ENCODE measurements at places on chromosomes 3 and 15.

GRCh38 chr15:22262613-22263020 is 182.3 kb downstream of the OR4M2 start:
- no peak for DNase-seq

DNA sequence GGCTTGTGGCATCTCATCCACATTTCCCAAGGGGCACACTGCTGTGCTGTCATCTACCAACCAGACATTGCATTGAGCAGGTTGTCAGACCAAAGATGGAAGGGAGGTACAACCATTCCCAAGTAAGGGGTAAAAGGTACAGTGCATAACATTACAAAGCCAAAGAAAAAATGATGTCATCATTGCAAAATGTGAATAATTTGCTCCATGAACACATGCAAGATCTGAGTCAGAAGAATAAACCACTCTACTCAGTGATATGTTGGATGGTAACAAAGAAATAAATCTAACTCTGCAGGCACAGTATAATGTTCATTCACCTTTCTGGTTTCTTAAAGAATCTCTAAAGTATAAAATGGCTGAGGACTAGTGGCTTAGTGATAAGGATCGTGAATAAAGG is 202.7 kb downstream of the MAGI1 start:
- DNase-seq = no peak

DNA sequence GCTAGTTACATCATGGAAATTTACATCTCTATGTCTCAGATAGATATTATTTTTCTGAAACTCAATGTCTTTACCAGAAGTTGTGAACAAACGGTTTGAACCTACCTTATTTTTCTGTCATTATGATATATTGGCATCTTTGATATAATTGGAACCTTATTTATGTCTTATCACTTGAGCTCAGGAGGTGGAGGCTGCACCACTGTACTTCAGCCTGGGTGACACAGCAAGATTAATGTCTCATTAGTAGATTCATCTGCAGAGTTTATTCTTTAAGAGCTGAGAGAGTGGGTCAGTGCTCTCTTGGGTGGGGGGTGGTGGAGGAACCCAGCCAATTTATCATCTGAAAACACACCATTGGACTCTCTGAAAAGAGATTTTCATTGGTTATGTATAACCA is 21.4 kb downstream of the SCG3 start:
- DNase-seq = no peak

DNA sequence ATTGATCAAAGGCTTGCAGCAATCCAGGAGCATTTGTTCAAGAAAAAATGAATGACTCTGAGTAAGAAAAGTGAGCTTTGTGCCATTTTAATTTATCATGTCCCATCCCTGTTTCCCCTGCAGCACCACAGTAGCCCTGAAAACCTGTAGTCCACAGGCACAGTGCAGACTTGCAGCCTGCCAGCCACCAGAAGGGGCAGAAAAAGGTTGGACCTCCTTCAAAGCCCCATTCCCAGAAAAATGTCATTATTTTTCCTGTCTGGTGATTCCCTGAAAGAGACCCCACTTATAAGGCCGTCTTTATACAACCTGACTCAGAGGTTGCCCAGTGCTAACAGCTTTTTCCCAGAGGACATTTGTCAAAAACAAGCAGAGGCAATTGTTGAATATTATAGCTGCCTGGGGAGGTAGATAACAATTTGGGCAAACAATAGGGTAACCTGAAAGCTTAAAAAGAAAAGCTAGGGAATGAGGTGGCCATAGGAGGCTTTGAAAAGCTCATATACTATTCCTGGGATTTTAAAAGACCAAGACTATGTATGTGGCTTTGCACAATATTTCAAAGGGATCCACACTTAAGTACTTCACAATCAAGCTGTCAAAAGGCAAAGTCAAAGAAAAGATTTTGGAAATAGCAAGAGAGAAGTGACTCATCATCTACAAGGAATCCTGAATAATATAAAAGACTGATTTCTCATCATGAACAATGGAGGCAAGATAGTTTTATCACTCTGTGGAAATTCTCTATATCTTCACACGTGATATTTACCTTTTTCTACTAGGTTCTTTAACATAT is 136.8 kb upstream of the PLXNA1 start:
- no peak for DNase-seq

GRCh38 chr3:147396712-147397046 is 9.7 kb downstream of the ZIC4 start:
- no peak for DNase-seq

DNA sequence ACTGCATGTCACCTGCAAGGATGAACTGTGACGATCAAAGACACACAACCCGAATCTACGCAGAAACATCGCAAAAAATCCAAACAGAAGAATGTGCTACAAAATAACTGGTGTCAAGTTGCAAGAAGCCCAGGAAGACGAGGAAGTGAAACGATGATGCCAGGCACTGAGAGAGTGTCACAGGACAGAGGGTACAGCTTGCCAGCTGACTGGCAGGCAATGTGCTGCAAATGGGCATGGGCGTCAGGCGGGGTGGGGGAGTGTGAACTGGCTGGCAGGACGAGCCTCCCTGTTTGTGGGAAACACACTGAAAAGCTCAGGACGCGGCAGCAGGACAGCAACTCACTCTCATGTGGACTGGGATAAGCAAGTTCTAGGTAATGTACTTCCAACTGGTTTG is 28.9 kb upstream of the OCA2 start:
- DNase-seq = no peak

GRCh38 chr15:74785194-74786032 is 3.5 kb downstream of the CSK start:
- DNase-seq = no peak
